ENCODE measurements at places on chromosomes 1 and 21.

DNA sequence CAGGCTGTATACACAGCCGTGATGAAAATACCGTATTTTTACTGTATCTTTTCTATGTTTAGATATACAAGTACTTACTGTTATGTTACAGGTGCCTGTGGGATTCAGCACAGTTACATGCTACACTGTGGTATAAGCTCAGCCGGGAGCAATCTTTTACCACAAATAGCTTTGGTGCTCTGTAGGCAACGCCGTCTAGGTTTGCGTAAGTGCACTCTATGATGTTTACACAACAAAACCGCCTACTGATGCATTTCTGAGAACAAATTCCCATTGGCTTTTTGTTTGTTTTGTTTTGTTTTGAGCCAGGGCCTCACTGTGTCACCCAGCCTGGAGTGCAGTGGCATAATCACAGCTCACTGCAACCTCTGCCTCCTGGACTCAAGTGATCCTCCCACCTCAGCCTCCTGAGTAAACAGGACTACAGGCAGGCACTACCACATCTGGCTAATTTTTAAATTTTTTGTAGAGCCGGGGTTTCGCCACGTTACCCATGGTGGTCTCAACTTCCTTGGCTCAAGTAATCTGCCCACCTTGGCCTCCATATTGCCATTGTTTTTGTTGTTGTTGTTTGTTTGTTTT is 81.0 kb downstream of the SCCPDH start:
- no peak for DNase-seq
- H3K4me3 ChIP-seq = no peak overlapping the region
- no peak overlapping the region for H3K27ac ChIP-seq

GRCh38 chr1:176843352-176844297 is 320.9 kb downstream of the ASTN1 start:
- H3K36me3 ChIP-seq = no peaks in the 10 kb centered on the region
- peak; percentile 17 for DNase-seq
- no peak overlapping the region for H3K4me3 ChIP-seq
- no peak overlapping the region for H3K27ac ChIP-seq
- no peaks in the 10 kb centered on the region for H3K27me3 ChIP-seq

DNA sequence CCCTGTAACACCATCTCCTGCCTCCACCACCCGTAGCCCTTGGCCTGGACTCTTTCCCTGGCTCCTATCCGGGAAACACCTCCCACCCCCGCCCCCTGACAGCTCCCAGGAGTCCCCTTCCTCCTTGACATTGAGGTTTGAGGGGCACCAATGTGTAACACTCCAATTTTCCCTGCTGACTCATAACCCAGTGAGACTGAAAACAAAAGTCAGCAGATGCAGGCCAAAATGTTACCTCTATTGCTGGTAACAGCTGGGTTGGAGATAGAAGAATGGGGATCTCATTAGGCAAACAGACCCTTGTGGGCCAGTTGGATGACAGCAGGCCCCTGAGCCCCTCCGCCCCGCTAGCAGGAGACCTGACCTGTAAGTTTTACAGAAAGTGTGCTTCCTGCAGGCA is 237.2 kb downstream of the KAZN start:
- H3K27ac ChIP-seq = no peak overlapping the region
- DNase-seq = no peak
- H3K4me1 ChIP-seq = no peaks in the 10 kb centered on the region

GRCh38 chr1:153786038-153786790 is 11.0 kb downstream of the SLC27A3 start:
- no peaks in the 10 kb centered on the region for H3K36me3 ChIP-seq
- H3K27me3 ChIP-seq = peaks cover 3% of the 10 kb centered on the region
- H3K4me3 ChIP-seq = no peak overlapping the region
- peaks cover 21% of the 10 kb centered on the region for H3K4me1 ChIP-seq
- DNase-seq = no peak

- H3K27ac ChIP-seq = no peak overlapping the region
Measured at GRCh38 chr1:35708441-35708921, 10.2 kb downstream of the C1orf216 start.

- no peaks in the 10 kb centered on the region for H3K36me3 ChIP-seq
- no peak overlapping the region for H3K27ac ChIP-seq
- H3K27me3 ChIP-seq = peaks cover 50% of the 10 kb centered on the region
- no peak for DNase-seq
Measured at GRCh38 chr1:10832703-10833102, 36.3 kb upstream of the CASZ1 start.

DNA sequence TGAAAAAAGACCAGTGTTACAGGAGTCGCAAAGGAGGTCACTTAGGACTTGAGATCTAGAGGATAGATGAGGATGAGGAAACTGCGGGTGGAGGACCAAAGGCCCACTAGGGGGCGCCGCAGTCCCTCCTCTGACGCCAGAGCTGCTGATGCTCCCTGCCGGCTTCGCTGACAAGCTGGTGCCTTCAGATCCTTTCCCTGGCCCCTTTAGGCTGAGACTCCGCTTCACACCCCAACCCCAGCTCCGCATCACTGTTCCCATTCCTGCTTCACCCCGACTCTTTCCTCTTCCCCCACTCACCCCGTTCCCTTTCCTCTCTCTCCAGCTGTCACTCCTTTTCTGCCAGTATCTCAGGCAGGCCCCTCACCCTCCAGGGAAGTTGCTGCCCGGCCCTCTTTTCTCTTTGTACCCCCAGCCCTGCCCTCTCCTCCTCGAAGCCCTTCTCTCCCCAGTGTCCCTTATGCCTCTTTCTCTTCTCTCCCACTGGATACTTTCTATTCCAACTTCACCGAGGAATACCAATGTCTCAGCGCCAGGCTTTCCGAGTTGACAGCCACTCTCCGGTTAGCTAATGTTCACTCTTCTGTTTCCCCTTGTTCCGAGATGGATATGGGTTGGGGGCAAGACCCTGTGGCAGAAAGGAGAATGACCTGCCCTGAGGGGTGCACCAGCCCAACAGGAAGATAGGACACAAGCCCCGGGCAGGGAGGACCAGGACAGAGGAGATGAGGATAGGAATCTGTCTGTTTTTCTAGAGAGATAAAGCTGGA is 4.5 kb downstream of the KCNJ9 start:
- peaks cover 31% of the 10 kb centered on the region for H3K27me3 ChIP-seq
- no peak overlapping the region for H3K4me3 ChIP-seq

- DNase-seq = no peak
- peaks cover 30% of the 10 kb centered on the region for H3K27me3 ChIP-seq
- H3K36me3 ChIP-seq = 0 out of 2 replicates have a peak, but pooled peaks cover 5% of the 10 kb centered on the region
- H3K4me1 ChIP-seq = no peaks in the 10 kb centered on the region
Measured at GRCh38 chr1:67489643-67490042, 59.4 kb upstream of the SERBP1 start.

DNA sequence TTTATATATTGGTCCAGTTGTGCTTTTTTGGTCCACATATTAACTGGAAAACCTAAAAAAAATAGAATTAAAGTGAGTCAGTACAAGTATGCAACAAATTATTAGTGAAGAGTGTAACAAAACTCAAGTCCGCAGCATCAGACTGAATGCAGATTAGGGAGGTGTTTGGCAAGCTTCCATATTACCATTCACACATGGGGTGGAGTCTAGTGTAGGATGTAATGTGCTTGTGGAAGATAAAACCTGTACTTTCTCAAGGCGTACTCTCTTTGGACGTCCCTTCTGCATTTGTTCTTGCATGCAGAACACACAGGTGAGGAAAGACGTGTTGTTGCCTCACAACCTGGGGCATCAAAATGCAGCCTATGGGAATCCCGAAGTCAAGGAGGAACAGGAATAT is 668.7 kb downstream of the MRPL39 start:
- no peak overlapping the region for H3K27ac ChIP-seq
- H3K36me3 ChIP-seq = no peaks in the 10 kb centered on the region
- no peak overlapping the region for H3K4me3 ChIP-seq
- DNase-seq = no peak

DNA sequence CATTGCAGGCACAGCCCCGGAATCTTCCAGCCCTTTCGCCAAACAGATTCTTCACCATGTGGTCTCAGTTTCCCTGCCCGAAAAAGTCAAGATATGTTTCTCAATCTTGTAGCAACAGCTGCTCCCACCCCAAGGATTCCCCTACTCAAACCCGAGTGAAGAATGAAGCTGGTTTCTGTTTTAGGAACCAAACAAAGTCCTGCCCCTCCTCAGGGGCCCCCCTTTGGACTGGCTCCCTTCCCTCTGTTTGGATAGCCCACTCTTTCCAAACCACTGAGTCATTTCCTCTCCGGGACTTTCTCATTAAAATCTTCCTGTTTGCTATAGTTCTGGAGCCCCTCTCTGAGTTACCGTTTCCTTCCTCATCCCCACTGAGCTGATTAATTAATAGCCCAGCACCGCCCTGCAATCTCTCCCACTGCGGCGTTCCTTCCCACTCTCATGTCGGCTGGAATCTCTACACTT is 100.9 kb downstream of the TSEN15 start:
- H3K36me3 ChIP-seq = no peaks in the 10 kb centered on the region
- H3K4me1 ChIP-seq = peaks cover 62% of the 10 kb centered on the region
- H3K4me3 ChIP-seq = peak overlapping the region; percentile 87
- peak overlapping the region; percentile 86 for H3K27ac ChIP-seq
- DNase-seq = no peak

DNA sequence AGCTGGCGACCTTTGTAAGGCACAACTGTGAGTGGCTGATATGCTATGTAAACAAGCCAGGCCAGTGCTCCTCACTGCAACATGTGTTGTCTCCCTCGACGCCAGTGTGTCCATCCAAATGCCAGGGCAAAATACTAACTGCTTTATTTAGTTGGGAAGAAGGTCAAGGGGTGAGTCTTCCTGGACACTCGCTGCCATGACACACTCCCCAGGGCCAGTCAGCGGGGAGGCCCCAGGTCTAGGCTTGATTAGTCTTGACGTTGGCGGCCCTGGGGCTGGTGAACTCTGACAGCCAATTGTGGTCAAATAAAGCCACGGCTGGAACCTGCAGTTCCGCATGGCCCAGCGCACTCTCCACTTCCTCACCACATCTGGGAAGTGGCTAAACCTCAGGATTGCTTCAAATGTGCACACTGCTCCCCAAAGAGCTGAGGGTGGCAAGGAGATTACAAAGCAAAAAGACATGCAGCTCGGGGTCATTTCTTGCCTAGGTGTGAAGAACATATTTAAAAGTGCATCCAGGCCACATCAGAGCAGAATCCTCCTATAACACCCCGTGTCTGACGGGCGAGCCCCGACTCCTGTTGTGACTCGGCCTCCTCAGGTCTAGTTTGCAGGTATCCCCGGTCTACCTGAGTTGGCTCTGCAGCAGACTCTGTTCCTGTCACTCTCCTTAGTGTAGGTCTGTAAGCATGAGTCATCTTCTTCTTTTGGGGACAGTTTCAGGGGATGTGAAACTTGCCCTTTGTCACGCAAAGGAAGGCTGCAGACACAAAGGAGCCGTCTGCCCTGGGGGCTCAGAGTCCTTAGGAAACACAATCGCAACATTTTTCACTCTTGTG is 183.5 kb downstream of the RUNX1 start:
- peak overlapping the region; percentile 31 for H3K4me3 ChIP-seq
- H3K27ac ChIP-seq = peak overlapping the region; percentile 86
- peaks cover 85% of the 10 kb centered on the region for H3K36me3 ChIP-seq
- H3K4me1 ChIP-seq = peaks cover 96% of the 10 kb centered on the region

GRCh38 chr1:236063919-236064673 is 794 bp downstream of the NID1 start:
- peak; percentile 55 for DNase-seq
- H3K36me3 ChIP-seq = peaks cover 24% of the 10 kb centered on the region
- H3K4me3 ChIP-seq = peak overlapping the region; percentile 98
- peaks cover 53% of the 10 kb centered on the region for H3K4me1 ChIP-seq
- H3K27ac ChIP-seq = peak overlapping the region; percentile 86

GRCh38 chr1:205210756-205211168 is 740 bp downstream of the DSTYK start:
- peaks cover 40% of the 10 kb centered on the region for H3K4me1 ChIP-seq
- H3K27ac ChIP-seq = peak overlapping the region; percentile 91
- no peaks in the 10 kb centered on the region for H3K36me3 ChIP-seq
- H3K4me3 ChIP-seq = peak overlapping the region; percentile 96

DNA sequence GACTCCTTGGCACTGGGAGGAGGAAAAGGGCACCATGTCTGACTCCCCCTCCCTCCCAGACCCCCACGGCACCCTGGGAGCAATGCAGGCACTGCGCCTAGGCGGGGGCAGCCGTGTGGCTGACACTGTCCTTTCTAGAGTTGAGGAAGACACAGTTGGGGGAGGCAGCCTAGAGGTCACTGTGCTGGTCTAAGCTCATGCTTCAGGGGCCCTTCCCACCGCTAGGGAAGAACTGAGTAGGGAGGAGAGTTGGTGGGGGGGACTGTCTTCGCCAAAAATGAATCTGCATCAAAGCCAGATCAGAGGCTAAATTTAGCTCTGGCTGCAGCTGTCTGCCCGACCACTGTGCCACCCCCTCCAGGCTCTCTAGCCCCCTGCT is 3.4 kb downstream of the SEMA6C start:
- H3K4me3 ChIP-seq = no peak overlapping the region
- H3K27me3 ChIP-seq = peaks cover 17% of the 10 kb centered on the region
- H3K4me1 ChIP-seq = peaks cover 20% of the 10 kb centered on the region
- DNase-seq = no peak
- H3K27ac ChIP-seq = no peak overlapping the region

DNA sequence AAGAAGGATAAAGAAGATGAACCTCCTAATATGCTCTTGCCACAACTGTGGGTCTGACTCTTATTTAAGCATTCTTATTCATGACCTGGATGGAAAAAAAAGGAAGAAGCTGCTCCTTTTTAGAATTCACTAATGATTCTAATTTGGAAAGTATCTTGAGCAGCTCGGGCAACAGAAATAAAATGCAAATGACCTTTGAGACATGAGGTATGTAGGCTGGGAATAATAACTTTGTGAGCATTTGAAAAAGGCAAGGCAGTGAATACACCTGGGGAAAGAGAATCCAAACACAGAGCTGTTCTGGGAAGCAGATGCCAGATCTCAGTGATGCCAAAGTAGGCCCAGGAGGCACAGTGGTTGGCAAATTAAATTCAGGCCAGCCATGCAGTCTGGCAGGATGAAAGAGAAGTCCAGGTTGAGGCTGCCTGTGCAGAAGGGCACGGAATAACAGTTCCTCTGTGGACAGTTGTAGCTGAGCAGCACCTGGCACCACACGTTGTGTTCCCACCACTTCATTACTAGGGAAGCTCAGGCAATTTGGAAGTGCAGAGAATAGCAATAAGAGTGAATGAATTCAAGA is 320.8 kb upstream of the ST6GALNAC5 start:
- H3K36me3 ChIP-seq = no peaks in the 10 kb centered on the region
- H3K4me3 ChIP-seq = no peak overlapping the region
- no peaks in the 10 kb centered on the region for H3K4me1 ChIP-seq
- no peak for DNase-seq
- H3K27me3 ChIP-seq = no peaks in the 10 kb centered on the region

- DNase-seq = no peak
- peaks cover 5% of the 10 kb centered on the region for H3K27me3 ChIP-seq
- H3K27ac ChIP-seq = no peak overlapping the region
- no peaks in the 10 kb centered on the region for H3K36me3 ChIP-seq
- no peak overlapping the region for H3K4me3 ChIP-seq
Measured at GRCh38 chr1:37410105-37410504, 64.3 kb upstream of the ZC3H12A start.
